ENCODE measurements at places on chromosomes 1 and 21.

DNA sequence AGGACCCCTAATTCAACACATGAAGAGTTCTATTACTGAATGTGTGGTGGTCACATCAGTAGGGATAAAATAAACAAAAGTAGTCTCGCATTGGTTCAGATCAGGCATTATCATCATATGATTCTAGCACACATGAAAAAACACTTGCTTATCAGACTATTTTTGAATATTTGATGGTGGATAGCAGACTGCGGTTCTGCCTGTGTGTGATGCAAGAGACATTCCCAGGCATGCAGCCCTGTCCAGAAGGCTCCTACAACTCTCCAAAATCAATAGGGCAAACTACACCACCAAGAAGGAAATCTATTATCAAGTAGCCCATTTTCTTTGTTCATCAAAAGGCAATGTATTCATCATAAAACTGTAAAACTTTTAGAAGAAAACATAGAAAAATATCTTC, 304.7 kb downstream of the DUSP10 start:
- DNase-seq = no peak

GRCh38 chr1:25017436-25018109, 87.5 kb upstream of the RUNX3 start:
- no peak for DNase-seq

- DNase-seq = peak; percentile 12
Measured at GRCh38 chr1:116228511-116228910, 117.3 kb downstream of the MAB21L3 start.

DNA sequence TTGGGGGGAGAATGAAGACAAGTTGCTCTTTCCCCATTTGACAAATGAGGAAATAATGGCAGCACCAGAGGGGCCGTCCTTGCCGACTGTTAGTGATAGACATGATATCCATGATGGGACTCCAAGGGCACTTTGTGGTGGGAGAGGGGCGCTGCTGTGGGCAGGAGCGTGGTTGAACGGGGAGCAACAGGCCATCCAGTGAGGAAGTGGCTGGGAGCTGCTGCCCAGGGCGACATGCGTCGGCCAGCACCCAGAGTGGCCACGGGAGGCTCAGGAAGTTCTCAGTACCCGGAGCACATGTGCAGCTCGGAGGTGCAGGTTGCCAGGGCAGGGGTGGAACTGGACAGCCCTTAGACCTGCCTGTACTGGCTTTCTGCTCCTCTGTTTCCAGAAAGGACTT, 71.0 kb downstream of the SLC35F3 start:
- DNase-seq = no peak

GRCh38 chr1:100188617-100189016, 10.6 kb upstream of the LRRC39 start:
- DNase-seq = no peak

DNA sequence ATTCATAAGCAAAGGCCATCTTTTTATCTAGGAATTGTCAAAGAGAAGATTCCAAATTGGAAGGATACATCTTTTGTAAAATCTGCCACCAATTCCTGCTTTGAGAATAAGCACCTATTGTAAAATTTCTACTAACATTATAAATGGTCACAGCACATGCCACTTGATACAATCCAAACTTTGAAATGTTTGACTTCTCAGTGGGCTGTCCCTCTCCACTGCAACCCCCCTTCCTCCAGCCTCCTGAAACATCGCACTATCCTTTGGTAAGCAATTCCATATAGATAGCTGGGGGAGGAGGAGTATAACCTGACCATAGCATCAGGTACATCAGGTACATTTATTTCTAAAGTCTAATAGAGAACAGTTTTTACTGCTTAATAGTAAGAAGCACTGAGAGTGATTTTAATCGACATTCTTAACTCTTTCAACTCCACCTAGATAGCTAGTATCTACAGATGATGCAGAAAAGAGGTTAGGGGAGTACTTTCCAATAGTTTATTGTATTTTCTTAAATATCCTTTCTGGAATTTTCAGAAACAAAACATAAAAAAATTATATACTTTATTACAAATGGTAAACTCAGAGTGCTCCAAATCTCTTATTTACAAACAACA, 2.9 kb downstream of the JUN start:
- DNase-seq = no peak

GRCh38 chr1:221667504-221667903, 74.4 kb downstream of the DUSP10 start:
- DNase-seq = peak; percentile 38

DNA sequence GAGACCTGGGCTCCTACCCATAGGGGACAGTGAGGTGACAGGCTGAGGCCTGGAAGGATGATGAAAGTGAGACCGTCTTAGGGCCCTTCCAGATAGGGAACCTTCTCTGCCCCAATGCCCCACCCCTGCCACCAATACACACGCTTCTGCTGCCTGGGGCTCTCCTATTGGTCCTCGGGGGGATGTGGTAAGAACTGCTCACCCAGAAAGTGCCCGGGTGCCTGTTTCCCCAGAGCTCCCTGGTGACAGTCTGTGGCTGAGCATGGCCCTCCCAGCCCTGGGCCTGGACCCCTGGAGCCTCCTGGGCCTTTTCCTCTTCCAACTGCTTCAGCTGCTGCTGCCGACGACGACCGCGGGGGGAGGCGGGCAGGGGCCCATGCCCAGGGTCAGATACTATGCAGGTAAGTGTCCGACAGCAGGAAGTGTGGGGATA, 948 bp downstream of the SEMA4A start:
- peak; percentile 84 for DNase-seq

- no peak for DNase-seq
Measured at GRCh38 chr1:167510244-167510643, 8.1 kb downstream of the CD247 start.

DNA sequence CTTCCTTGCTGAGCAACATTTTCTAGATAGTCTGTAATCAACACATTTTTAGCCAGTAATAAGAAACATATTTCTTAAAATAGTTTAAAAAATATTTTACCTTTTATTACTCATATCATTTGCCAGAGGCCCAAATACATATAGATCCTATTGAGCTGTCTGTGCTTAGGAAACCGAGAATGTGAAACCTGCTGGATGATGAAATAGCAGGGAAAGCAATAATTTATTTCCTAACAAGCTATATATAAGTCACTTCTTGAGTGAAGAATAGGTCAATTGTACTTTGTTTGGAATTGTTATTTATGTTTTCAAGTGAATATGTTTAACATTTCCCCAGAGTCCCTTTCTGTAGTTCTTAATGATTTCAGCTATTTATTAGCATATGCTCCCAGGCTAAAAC, 339.9 kb upstream of the TMPRSS15 start:
- no peak for DNase-seq

GRCh38 chr21:38487901-38488639, 10.2 kb downstream of the ERG start:
- peak; percentile 17 for DNase-seq

- no peak for DNase-seq
Measured at GRCh38 chr1:213020016-213020415, 4.3 kb upstream of the ANGEL2 start.

DNA sequence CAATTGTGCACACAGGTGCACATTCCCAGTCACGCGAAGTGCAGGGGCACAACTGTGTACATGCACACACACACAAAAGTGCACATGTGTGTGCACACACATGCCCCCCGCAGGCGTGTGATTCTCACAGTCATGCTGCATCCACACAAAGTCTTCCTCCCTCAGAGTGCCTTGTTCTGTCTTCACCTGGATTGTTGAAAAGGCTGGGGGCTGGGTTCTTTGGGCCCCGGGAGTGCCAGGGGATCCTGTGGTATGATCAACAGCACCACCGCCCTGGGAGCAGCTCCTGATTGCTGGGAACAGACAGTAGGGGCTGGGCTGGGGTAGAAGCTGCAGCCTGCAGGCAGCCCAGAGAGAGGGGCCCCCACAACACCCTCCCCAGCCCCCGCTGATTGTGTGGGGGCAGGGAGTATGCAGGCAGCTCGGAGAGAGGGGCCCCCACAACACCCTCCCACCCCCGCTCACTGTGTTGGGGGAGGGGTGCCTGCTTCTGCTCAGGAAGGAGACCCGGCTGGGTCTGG, 3.4 kb downstream of the COL18A1 start:
- DNase-seq = peak; percentile 40

DNA sequence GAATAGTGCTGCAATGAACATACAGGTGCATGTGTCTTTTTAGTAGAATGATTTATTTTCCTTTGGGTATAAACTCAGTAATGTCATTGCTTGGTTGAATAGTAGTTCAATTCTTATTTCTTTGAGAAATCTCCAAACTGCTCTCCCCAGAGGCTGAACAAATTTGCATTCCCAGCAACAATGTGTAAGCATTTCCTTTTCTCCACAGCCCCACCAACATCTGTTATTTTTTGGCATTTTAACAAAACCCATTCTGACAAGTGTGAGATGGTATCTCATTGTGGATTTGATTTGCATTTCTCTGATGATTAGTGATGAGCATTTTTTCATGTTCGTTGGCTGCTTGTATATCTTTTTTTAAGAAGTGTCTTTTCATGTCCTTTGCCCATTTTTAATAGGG, 21.9 kb upstream of the EEIG2 start:
- DNase-seq = no peak

GRCh38 chr21:38343691-38344090, 86.9 kb downstream of the KCNJ15 start:
- DNase-seq = no peak

DNA sequence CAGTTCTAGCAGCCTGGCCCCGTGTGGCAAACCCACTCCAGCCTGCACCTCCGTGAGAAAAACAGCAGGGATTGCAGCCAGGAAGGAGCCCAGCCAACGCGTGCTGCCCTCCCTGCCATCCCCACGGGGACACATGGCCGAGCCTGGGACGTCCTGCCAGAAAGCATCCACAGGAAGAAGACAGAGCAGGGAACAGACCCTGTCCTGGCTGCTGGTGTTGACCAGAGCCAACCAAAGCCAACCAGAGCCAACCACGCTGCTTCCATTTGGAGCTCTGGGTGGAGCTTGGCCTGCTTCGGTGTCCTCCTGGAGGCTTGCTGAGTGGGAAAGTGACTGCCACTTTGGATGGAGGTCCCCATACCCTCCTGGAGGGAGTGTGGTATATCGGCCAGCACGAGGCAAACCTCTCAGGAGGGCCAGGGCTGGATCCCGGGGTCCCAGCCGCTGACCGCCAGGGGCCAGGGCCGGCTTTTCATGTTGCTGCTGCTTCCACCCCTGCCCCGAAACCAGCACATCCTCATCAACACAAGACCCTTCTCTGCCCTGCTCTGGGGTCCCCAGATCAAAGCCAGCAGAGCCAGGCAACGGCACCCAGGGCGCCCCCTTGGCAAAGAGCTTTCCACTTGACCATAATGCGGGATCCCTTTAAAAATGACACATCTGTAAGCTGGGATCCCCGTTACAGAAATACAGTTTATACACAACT, 80.6 kb upstream of the ARHGEF16 start:
- DNase-seq = no peak

- DNase-seq = peak; percentile 59
Measured at GRCh38 chr1:12065872-12066271, 2.8 kb downstream of the TNFRSF8 start.

DNA sequence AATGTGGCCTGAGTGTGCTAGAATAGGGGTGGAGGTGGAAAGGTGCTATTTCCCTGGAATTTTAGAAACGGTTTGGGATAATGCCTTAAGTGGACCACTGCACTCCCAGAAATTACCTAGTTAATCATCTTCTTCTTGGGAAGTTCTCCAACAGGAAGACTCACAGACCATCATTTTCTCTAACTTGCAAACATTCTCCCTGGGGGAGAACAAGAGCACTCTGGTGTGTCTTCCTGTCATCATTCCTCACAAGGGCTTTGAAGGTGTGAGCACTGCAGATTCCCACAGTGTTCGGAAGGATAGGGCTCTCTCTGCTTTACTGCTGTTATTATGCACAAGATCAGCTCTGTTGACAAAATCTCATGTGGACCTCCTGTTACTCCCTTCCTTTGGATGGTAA, 54.9 kb upstream of the TSPAN2 start:
- no peak for DNase-seq

DNA sequence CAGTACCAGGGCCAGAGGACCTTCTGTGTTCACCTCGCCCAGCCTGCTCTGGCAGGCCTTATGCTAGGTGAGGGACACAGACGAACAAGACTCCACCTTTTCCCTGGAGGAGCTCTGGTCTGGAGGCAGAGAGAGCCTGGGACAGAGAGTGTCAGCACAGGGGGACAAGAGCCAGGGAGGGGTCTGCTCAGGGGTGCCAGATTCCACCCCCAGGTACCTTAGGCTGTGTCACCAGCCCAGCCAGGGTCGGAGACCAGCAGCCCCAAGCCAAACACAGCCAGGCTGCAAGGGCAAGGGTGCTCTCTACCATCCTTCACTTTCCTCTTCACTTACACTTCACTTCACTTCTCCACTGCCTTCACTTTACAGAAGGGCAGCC, 4.3 kb upstream of the LRP8 start:
- no peak for DNase-seq

DNA sequence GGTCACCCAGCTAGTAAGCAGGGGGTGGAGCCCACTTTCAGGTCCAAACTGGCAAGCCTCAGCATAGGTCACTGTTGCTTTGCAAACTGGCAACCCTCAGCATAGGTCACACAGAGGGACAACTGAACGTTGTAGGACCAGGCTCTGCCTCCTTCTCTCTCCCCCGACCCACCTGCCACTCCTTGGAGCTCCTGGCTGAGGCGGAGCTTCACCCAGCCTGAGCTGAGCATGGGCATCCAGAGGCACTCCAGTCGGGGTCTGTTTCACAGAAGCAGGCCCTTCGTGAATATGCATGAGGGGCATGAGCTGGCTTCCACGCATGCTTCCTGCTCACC, 24.2 kb downstream of the CAPZB start:
- DNase-seq = no peak

- no peak for DNase-seq
Measured at GRCh38 chr1:23661887-23662286, 29.7 kb upstream of the RPL11 start.

GRCh38 chr1:9161963-9162362, 33.1 kb upstream of the GPR157 start:
- DNase-seq = no peak

- DNase-seq = no peak
Measured at GRCh38 chr21:29448766-29449165, 150.0 kb downstream of the BACH1 start.

DNA sequence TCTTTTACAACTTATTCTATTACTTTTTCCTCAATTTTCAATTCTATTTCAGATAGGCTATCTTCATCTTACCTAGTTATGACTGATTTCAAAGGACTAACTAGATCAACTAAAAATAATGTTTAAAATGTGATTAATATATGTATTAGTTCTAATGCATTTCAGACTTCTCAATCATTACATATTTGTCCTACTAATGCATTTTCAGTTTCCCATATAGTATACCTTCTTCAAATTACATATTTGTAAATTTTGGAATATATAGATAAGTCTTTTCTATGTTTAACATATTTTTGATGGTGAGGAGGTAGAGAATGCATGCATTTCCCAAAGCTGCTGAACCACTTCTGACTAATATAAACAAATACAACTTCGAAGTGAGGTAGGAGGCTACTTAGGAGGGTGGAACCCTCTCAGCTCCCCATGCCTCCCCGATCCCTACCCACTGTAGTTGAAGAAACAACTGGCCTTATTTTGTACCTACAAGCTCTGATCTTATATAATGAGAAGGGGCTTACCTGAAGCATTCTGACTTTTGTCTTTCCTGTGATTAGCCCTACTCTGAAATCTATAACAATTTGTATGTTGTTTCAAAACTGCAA, 1.7 kb downstream of the TRMT1L start:
- peak; percentile 67 for DNase-seq

GRCh38 chr1:166925810-166926478, 49.4 kb downstream of the ILDR2 start:
- no peak for DNase-seq

Data from hematopoietic multipotent progenitor cell treated with erythropoietin and hydrocortisone succinate and interleukin-3 and kit ligand, for 6 days (in vitro differentiated cells).